Endothelial cell of umbilical vein (primary cell): ENCODE measurements at places on chromosomes 13 and 19.
A peak's percentile ranks its signal among the peaks of the same experiment; 100 is the strongest.

GRCh38 chr13:25733001-25733491 lies 318.8 kb downstream of the SHISA2 start:
- DNase-seq = no peak

GRCh38 chr13:53778937-53779336 lies 750.3 kb downstream of the OLFM4 start:
- no peak for DNase-seq

GRCh38 chr19:3968556-3969434 lies 2.1 kb downstream of the DAPK3 start:
- DNase-seq = peak; percentile 100

GRCh38 chr19:54364775-54365257 lies at the start of gene LAIR1:
Gene LAIR1, minus strand, starts transcription at chr19:54364931. Its CDS starts 127 bp downstream, at chr19:54364804.
- no peak for DNase-seq

GRCh38 chr13:112877539-112877938 lies 91.5 kb upstream of the MCF2L start:
- DNase-seq = no peak

DNA sequence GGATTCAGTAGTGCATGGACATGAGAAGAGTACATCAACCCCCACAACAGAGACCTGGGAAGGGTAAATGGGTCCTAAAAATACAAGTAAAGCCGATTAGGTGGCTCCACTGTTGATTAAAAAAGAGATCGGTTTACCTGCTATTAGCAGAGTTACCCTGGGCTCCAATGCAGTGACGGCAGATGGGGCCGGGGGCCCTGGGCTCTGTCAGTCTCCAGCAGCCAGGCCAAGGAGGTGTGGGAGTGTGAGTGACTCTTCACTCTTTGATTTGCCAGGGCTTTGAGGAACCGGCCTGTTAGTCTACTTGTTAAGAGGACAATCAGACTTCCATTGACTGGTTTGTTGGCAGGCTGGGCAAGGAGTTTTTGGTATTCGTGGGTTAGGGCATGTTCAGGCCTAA lies 1368.7 kb downstream of the UQCRFS1 start:
- DNase-seq = no peak

DNA sequence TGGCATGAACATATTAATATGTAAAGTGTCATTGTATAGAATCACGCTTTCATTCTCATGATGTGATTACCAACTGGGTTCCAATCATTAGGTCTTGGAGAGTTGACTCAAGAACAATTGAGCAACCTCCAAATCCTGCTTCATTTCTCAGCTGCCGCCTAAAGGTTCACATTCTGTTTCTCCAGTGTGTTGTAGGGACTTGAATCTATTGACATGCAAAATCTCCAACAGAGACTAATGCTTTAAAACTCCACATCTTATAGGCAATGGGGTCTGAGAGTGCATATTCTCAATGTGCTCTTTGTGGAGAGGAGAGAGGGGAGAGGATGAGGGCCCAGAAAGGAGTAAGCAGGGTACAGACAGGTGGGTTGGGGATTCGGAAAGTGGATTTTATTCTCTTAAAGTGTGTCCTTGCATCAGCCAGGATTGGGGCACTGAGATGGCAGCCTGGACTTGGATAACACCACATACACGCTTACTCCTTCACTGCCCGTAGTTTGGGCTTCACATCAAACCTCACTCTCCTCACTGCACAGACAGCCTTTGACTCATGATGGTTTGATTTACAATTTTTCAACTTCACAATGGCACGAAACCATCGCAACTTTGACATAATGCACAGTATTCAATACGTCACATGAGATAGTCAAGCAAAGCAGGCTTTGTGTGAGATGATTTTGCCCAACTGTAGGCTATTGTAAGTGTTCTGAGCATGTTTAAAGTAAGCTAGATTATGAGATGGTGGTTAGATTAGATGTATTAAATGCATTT lies 241.3 kb upstream of the IRS2 start:
- DNase-seq = no peak

DNA sequence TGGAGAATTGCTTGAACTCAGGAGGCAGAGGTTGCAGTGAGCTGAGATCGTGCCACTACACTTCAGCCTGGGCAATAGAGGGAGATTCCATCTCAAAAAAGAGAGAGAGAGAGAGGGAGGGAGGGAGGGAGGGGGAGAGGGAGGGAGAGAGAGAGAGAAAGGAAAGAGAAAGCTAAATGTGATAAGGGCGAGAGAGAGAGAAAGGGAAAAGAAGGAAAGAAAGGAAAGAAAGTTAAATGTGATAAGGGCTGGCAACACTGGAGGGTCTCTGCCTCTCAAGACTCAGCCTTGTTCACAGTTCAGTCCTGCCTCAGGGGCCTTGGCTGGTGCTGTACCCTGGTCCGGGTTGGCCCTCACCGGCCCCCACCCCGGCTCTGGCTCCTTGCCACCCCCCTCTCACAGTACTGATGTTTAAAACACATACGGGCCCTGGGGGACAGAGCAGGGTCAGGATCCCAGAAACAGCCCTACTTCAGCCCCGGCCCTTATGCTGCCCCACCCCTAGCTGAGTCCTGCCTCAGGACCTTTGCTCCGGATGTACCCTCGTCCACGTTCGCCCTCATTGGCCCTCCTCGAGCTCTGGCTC lies 3.5 kb downstream of the MAP1S start:
- DNase-seq = no peak

DNA sequence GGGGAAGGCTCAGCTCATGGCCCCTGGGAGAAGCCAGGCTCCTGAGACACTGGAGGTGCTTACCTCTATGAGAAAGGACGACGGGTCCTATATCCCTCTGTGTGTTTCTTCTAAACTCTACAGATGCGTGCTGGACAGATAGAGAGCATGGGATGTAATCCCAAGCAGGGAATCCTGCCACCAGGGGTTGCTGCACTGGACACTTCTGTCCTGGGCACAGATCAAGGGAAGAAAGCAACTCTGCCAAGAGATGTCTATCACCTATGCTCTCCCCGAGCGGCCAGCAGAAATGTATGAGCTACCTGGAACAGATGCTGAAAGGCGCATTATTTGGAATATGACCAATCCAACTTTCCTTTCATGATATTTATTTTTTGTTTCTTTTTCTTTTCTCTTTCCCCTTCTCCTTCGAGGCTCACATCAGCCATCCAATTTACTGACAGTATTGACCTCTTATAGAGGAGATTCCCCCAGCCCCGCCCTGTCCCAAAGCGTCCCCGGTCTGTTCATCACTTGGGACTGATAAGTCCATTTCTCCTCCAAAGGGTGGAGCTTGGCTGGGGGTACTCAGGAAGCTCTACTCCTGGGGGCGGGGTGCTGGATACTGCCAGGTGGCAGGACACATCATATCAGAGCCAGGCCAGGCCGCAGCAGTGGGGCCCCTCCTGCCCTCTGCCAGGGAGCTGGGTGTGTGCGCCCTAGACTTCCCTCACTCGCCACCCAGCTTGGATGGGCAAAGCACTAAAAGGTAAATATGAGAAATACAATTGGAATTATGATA lies 34.2 kb downstream of the TSHZ3 start:
- no peak for DNase-seq

DNA sequence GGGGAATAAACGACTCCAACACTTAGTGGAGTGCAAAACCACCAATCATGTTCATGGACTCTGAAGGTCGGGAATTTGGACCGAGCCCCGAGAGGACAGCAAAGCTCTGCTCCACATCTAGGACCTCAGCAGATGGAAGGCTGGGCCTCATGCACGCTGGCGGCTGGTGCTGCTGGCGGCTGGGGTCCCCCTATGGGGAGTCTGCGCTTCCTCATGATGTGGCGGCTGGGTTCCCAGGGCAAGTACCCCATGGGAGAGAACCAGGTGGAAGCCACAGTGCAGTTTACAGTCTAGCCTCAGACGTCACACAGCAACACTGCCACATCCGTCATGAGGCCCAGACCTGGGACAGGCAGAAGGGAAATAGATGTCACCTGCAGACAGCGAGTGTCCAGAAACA lies 13.2 kb downstream of the PEPD start:
- no peak for DNase-seq

GRCh38 chr13:108850691-108851090 lies 221.3 kb downstream of the MYO16 start:
- no peak for DNase-seq

DNA sequence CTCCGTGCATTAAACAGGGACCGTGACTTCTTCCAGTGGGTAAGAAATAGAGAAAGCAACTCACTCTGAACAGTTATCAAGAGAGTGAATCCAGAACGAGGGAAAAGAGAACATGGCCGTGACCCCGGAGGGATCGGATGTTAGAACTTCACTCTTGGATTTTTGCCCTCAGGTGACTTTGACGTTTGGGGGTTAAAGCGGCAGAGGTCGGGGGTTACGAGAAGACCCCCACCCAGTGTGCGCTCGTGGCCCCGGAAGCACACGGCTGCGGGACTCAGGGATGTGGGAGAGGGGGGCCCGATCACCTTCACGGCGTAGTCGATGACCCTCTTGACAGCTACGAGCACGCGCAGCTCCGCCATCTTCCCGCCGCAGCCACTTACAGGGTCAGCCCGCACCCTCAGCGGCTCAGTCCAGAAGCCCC lies at the start of gene ETFB:
ETFB (minus strand) TSS at position 424 of the 424 bp plus-strand sequence; CDS start at position 362, 62 bp downstream.
- no peak for DNase-seq

GRCh38 chr19:441213-441836 lies 19.5 kb downstream of the SHC2 start:
- DNase-seq = no peak

- DNase-seq = no peak
Measured at GRCh38 chr19:51462276-51462675, 4.0 kb upstream of the SIGLEC8 start.

DNA sequence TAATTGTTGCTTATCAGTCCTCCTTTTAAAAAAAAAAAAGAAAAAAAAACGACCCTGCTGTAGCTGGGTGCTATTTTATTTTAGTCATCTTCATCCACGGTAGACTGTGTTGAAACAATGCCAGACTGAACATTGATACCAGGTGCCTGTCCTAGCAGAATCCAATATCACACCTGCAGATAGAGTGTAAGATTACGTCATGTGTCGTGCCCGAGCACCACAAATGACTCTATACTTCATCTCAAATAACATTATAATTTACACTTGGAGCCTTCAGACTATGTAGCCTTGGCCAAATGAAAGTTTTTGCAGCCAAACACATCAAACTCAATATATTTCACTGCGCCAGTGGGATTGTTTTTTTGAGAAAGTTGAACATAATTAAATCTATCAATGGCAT lies 410.6 kb downstream of the FGF9 start:
- DNase-seq = no peak

DNA sequence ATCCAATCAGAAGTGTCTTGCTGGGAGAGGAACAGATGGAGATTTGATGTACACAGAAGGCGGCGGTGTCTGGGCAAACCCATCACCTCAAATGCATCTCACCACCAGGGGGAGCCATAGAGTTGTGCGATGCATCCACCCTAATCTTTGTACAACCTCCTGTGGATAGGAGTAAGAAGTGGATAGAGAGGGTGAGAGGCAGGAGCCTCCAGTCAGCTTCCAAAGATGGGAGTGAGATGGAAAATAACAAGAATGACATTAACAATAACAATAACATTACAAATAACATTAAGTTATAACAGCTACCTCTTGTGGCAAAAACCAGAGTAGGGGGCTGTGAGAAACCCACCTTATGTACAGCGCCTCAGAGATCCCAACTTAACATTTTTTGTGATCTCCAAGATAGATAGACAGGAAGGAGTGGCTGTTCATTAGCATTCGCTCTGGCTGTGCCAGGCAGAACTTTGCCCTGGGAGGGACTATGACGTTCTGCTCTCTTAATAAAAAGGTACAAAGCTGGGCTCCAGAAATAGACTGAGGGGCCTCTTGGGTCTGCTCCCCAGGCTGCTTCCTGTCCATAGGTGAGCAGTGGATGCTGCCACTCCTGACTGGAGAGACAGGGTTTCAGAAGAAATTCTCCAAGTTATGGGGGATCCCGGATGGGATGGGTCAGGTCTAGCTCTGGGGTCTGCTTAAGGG lies 5.2 kb upstream of the CEACAM18 start:
- DNase-seq = peak; percentile 61

- DNase-seq = no peak
Measured at GRCh38 chr13:58341318-58341717, 709.8 kb downstream of the PCDH17 start.

DNA sequence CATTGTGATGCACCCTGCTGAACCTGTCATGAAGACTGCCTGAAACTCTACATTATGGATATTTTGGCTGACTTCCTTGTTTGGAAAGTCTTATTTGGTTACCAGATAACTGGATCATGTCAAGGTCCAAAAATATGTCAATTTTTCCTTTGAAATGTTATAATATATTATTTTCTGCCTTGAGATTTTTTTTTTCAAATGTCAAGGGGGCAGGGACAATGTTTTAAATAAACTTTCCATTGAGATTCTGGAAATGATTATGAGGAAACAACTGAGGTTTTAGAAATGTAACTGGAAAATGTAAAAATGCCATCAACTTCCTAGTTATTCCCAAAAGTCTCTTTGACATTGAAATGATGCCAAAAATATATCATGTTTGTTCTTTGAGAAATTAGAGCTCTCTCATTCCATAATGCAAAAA lies 117.0 kb downstream of the RFC3 start:
- no peak for DNase-seq

DNA sequence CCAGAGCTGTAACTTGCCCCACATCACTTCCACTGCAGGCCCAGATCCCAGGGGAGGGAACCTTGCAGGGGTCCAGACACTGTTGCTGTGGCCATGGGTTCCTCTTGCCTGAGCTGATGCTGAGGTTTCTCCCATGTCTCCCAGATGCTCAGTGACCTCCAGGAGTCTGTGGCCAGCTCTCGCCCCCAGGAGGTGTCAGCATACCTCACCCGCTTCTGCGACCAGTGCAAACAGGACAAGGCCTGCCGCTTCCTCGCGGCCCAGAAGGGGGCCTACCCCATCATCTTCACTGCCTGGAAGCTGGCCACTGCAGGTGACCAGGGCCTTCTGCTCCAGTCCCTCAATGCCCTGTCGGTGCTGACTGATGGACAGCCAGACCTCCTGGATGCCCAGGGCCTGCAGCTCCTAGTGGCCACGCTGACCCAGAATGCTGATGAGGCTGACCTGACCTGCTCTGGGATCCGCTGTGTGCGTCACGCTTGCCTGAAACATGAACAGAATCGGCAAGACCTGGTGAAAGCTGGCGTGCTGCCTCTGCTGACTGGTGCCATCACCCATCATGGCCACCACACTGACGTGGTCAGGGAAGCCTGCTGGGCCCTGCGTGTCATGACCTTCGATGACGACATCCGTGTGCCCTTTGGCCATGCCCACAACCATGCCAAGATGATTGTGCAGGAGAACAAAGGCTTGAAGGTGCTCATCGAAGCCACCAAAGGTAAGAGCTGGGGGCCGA lies 12.1 kb upstream of the SLC25A42 start:
- no peak for DNase-seq

- no peak for DNase-seq
Measured at GRCh38 chr13:111115061-111115964, at the start of gene ARHGEF7. Gene ARHGEF7, plus strand, starts transcription at chr13:111115310. Its CDS starts 217 bp downstream, at chr13:111115527.

GRCh38 chr13:44050450-44051063 lies 170.9 kb downstream of the LACC1 start:
- DNase-seq = peak; percentile 49

- DNase-seq = no peak
Measured at GRCh38 chr13:23715762-23716235, 145.6 kb downstream of the TNFRSF19 start.

- no peak for DNase-seq
Measured at GRCh38 chr19:55641426-55642152, 787 bp downstream of the ZNF580 start.
